RPMI7951 (cell line): ENCODE measurements at places on chromosomes 4 and X. TPM values are rescaled to one million over a fixed set of nuclear protein-coding genes. Genes with fewer than 3 reads are reported as not detected.

Gene TMEM31
- total RNA-seq = not detected in 2 replicates

Gene LRIT3
- total RNA-seq = not detected in 2 replicates

Gene LONRF3
- 0.78 and 1.4 TPM in 2 replicates for total RNA-seq

Gene GALNTL6
- not detected in 2 replicates for total RNA-seq

Gene MAGEC3
- not detected in 2 replicates for total RNA-seq

Gene GAGE12F
- total RNA-seq = not detected in 2 replicates

Gene CTAG1B
- not detected in 2 replicates for total RNA-seq

Gene SYTL5
- total RNA-seq = 4.2 and 4.3 TPM in 2 replicates

Gene CCNG2
- 23.9 and 25.2 TPM in 2 replicates for total RNA-seq

Gene MAGEA12
- 91.4 and 93.6 TPM in 2 replicates for total RNA-seq

Gene LIMCH1
- total RNA-seq = 0.39 and 0.60 TPM in 2 replicates

Gene ARHGEF9
- 12.2 and 12.4 TPM in 2 replicates for total RNA-seq

Gene IL2RG
- total RNA-seq = not detected in 2 replicates

Gene OCIAD1
- total RNA-seq = 104 and 139 TPM in 2 replicates

Gene ASMTL
- 4.8 and 5.6 TPM in 2 replicates for total RNA-seq

Gene LDB2
- 0.24 and 0.98 TPM in 2 replicates for total RNA-seq

Gene PABPC4L
- total RNA-seq = 0.12 TPM in 1 of 2 replicates, not detected in the other

Gene SUPT20HL2
- 0.24 TPM in 1 of 2 replicates, not detected in the other for total RNA-seq

Gene WDFY3
- total RNA-seq = 18.0 and 22.7 TPM in 2 replicates
